ENCODE measurements at places on chromosomes 2 and 18.

GRCh38 chr2:110124038-110124825, 8.6 kb upstream of the MALL start:
- no peak for DNase-seq

GRCh38 chr2:205401511-205401910, 280.8 kb upstream of the NRP2 start:
- no peak for DNase-seq

DNA sequence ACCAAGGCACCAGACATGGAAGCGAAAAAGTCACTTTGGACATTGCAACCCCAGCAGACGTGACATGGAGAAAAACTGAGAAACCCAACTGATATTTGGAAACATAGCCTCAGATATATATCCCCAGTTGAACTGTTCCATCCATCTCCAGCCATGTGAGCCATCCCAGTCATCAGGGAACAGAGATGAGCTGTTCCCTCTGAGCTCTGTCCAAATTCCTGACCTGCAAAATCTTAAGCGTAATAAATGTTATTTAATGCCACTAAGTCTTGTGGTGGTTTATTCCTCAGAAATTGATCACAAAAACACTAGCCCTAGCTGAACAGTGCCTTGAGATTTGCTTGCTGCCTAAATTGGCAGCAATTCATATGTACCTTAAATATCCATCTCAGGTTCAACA, 182.8 kb downstream of the NRP2 start:
- DNase-seq, result no peak

GRCh38 chr2:161725297-161725696, 101.1 kb downstream of the SLC4A10 start:
- no peak for DNase-seq

DNA sequence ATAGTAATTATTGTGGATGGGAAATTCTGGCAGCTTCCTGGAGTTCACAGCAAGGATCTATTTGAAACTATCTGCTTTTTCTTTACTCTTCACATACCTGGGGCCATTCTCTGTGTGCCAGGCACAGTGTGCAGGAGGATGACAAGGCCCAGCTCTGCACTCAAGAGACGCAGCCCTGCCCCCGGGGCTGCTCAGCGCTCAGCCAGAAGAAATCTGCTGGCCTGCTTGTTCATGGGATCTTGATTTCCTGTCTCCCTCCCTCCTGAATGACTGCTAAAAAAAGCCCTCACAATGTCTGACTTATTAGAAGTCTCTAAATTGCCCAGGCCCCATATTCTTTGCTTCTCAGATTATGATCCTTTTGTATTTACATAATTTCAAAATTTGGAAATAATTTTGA, 210.9 kb downstream of the DCDC2C start:
- DNase-seq, result no peak

DNA sequence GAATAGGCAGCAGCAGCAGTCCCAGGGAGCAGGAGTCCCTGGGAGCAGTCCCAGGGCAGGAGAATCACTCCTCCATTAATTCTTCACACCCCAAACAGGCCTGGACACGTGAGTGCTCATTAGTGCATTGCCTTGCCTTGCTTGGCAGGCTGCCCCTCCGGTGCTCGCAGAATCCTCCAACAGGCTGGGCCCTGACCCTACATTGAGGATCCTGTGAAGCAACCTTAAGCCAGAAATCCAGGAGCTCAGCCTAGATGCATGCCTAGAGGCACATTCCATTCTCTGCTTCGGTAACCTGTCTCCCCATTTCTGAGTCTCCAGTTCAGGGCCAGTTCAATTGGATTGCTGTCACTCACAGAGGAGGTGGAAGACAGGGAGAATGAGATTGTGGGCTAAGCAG, 97.4 kb upstream of the LRATD1 start:
- no peak for DNase-seq

GRCh38 chr2:219290381-219291171, 11.4 kb downstream of the DNAJB2 start:
- DNase-seq, result no peak

DNA sequence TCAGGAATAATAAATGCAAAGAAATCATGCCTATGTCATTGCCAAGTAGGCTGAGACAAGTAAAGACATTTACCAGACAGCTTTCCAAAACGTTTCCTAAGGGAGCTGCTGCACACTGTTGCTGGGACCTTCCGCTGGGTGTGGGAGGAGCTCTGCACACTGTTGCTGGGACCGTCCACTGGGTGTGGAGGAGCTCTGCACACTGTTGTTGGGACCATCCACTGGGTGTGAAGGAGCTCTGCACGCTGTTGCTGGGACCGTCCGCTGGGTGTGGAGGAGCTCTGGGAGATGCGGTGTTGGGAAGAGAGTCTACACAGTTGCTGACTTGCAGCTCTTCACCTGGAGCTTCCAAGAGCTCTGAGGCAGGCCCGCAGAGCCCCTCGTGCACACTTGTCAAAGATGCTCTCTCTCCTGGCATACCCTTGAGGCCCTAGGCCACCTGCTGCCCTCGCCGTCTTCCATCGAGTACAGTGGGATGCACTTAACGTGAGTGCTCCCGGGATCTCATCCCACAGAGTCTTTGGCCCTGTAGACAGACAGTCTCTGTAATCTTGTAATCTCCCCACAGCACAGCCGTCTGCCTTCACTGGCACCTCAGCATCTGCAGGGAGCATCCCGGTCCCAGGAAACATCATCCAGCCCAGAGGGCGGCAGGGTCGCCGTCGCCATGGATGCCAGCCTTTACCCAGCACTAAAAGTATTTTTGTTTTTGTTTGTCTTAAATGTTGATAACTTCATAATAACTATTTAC, 51.4 kb downstream of the TRAPPC12 start:
- DNase-seq, result no peak

DNA sequence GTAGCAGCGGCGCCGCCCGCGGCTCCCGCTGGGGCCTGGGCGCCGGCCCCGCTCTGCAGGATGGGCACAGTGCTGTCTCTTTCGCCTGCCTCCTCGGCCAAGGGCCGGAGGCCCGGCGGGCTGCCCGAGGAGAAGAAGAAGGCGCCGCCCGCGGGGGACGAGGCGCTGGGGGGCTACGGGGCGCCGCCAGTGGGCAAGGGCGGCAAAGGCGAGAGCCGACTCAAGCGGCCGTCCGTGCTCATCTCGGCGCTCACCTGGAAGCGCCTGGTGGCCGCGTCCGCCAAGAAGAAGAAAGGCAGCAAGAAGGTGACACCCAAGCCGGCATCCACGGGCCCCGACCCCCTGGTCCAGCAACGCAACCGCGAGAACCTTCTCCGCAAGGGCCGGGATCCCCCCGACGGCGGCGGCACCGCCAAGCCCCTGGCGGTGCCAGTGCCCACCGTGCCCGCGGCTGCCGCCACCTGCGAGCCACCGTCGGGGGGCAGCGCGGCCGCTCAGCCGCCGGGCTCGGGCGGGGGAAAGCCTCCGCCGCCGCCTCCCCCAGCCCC, 369 bp downstream of the CDK5R2 start:
- no peak for DNase-seq

- no peak for DNase-seq
These were observed 91.3 kb downstream of the MGAT5 start for GRCh38 chr2:134344954-134345697.

GRCh38 chr2:45988879-45989278, 308.3 kb upstream of the EPAS1 start:
- no peak for DNase-seq

- DNase-seq, result no peak
These were observed 6.7 kb upstream of the DLX2 start for GRCh38 chr2:172109256-172109987.

GRCh38 chr2:154462634-154463033, 235.9 kb upstream of the KCNJ3 start:
- DNase-seq, result no peak

DNA sequence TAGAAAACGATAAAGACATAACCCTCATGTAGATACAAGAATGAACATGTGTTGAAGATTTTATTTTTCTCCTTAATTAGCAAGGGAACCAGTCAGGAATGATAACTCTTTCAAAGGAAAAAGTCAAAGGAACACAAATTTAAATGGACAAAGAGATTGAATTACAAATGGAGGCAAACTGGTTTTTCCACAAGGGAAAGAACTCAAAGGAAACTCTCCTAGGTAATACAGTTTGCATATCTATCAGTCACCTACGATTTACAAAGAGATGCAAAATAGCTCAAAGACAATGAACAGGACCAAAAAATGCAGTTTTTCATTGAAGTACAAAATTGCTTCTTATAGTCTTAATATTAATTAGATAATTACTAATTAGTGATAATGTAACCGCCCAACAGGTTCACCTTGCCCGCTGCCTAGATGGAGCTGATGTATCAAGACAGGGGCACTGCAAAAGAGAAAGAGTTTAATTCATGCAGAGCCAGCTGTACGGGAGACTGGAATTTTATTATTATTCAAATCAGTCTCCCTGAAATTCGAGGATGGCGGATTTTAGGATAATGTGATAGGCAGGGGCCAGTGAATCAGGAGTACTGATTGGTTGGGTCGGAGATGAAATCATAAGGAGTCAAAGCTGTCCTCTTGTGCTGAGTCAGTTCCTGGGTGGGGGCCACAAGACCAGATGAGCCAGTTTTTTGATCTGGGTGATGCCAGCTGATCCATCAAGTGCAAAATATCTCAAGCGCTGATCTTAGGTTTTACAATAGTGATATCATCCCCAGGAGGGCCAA, 151.0 kb downstream of the TMEM17 start:
- no peak for DNase-seq

- DNase-seq, result no peak
These were observed 2.4 kb downstream of the FABP1 start for GRCh38 chr2:88125344-88125923.

DNA sequence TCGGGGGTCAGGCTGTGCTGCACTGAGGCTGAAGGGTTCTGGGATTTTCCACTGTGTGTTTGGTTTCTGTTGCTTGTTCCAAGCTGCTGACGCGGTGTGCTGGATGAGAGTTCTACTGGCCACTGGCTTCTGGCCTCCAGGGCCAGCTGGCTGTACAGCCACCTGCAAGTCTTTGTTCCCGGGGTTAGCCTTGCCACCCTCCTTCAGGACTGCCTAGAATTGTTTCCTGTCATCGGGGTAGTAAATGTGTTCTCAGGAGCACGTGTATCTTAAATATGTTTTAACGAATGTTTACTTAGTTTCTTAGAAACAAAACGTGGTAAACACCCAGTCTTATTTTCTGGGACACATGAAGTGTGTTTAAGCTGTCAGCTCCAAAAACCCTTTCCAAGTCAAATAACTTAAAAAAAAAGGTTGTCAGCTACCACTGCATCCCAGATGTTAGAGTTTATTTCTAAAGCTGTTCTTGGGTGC, 231.2 kb downstream of the AGAP1 start:
- DNase-seq, result no peak
